ENCODE measurements at places on chromosomes 16 and 17.

DNA sequence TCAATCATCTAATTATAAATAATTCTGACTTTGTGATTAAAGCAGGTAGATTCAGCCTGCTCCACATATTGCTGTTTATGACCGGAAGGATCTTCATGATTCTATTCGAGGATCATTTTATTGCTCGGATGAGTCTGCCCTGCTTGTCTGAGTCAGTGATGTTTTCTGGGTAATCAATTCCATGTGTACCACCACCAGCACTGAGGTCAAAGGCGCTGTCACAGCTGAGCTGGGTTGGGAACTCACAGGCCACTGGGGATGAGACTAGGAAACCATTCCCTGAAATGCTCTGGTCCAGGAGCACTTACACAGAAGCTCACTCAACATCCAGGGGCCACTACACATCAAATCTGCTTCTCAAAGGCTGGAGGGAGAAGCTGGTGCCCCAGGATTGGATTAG is 30.4 kb upstream of the ERN1 start:
- no peak for DNase-seq

GRCh38 chr16:79571065-79571902 is 29.3 kb downstream of the MAF start:
- no peak for DNase-seq

- DNase-seq, result peak; percentile 36
These were observed 25.1 kb downstream of the SMARCE1 start for GRCh38 chr17:40622509-40622928.

GRCh38 chr16:72092832-72093447 is 480 bp downstream of the TXNL4B start:
- DNase-seq, result no peak

- DNase-seq, result no peak
These were observed 3.9 kb downstream of the PPM1E start for GRCh38 chr17:58759522-58759921.

Measured in GDM1 (cell line).